ENCODE measurements at places on chromosomes 3 and 15.

GRCh38 chr3:193470710-193471109, 84.0 kb downstream of the ATP13A4 start:
- DNase-seq = no peak

DNA sequence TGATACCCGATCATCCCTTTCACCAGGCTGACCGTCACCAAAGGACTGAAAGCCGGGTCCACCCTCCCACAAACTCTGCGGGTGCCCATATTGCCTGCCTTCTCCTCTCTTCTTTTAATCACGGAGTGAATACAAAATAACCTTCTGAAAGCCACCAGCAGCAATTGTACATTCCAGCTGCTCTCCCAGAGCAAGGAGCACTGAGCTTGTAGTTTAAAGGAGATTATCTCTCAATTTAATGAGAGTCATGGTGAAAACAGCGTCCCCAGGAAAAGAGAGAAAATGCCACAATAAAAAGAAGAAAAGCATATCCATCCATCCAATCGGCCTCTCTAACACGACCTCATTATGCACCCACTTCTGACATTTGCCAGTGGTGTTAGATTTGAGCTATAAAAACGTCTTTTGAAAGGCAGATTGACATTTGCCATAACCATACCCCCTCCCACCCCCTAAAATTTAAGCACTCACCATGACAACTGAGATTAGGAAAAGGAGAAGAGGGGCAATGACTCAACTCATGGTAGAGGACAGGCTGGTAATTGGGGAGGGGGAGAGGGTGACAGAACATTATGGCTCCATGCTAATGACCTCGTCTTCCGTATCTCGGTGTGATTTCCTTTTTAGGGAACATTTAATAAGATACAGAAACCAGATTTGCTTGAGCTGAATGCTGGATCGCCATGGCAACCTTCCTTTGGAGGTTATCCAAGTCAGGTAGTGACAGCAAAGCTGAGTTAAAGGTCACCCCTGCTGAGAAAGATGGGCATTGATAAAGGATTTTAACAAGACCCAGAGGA, 106.2 kb downstream of the ST8SIA2 start:
- DNase-seq = no peak

DNA sequence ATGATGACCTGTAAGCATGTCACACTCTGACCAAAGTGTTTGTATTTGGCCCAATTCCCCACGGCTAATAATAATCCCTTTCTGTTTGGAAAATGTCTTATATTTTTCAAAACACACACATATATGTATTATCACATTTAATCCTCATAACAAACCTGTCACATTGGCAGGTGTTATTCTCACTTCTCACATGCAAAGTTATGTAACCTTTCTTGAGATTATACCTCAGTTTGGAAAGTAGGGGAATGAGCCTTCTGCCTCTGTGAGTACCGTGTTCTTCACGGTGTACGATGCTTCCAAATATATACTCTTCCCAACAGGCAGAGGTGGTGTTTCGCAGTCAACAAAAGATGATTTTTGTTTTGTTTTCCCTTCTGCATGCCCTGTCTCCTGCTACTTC, 205.6 kb downstream of the TP63 start:
- no peak for DNase-seq

DNA sequence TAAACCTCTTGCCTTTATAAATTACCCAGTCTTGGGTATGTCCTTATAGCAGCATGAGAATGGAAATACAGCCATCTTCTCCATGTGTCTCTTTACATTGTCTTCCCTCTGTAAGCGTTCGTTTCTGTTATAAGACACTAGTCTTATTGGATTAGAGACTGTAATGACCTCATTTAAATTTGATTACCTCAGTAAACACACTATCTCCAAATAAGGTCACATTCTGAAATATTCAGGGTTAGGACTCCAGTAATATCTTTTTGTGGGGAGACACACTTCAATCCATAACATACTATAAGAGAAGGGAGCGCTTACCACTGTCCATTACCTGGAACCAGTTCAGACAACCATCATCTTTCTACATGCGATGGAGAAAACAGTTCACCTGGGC, 34.3 kb upstream of the CD47 start:
- DNase-seq = no peak

- no peak for DNase-seq
These were observed 47.8 kb downstream of the OIP5 start for GRCh38 chr15:41284427-41285177.

- DNase-seq = no peak
These were observed 235.7 kb upstream of the THBS1 start for GRCh38 chr15:39345176-39345575.

- DNase-seq = no peak
These were observed 120.5 kb downstream of the XXYLT1 start for GRCh38 chr3:195150181-195151118.

DNA sequence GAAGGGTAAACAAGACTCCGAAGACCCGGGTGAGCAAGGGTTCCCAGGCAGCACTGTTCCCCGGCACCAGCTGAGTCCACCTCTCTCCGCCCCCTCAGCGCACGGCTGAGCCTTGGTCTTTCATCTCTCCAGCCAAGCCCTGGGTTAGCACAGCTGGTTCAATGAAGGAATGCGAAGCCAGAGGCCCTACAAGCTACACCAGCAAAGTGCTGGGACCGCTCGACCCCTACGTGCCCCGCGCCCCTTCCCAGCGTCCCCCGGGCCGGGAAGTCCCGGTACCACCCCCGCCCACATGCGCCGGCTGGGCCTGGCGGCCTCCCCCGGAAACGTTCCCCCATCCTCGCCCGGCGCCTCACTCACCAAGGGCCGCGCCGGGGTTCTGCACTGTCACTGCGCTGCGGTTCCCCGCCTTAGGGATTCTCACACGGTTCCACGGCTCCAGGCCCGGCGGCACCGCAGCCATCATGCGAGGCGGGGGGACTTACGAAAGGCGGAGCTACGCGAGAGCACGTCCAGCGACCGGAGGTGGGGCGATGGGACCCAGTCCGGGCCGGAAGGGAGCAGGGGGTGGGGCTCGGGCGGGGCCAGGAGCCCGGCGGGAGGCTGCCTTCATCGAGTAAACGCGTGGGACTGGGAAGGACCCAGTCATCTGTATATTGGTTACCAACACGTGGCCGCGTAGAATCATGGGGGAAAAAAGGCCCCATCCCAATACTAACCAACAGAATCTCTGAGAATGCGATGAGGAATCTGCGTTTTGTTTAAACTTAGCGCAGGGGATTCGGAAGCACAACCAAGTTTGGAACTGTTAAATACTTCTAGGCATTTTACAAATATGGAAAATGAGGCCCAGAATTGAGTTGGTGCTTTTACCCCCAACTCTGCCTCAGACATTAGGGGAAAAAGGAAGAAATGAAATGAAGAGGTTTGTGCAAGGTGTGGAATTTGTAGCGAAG, 28.7 kb downstream of the GTPBP8 start:
- DNase-seq = peak; percentile 84

- DNase-seq = no peak
These were observed 4.2 kb downstream of the MFGE8 start for GRCh38 chr15:88908697-88909621.

- no peak for DNase-seq
These were observed 59.8 kb downstream of the WDR76 start for GRCh38 chr15:43886558-43886957.

- DNase-seq = no peak
These were observed 90.0 kb downstream of the APBA2 start for GRCh38 chr15:28975766-28976179.

DNA sequence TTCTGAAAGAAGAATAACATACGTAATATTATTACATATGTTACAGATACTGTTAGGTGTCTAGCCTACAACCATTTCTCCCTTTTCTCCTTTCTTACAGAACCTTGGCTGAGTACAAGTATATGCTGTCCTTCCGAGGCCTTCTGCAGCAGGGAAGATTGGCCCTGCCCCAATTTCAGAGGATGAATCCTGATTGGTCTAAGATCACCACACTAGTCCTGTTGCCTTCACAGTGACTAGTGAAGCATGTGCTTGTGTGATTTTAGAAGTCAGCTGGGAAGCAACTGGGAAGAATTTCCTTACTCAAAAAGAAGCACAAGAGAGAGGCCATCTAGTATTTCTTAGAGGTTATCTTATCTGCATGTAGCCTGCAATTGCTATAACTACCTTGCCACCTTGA, 30.6 kb upstream of the MECOM start:
- DNase-seq = no peak

DNA sequence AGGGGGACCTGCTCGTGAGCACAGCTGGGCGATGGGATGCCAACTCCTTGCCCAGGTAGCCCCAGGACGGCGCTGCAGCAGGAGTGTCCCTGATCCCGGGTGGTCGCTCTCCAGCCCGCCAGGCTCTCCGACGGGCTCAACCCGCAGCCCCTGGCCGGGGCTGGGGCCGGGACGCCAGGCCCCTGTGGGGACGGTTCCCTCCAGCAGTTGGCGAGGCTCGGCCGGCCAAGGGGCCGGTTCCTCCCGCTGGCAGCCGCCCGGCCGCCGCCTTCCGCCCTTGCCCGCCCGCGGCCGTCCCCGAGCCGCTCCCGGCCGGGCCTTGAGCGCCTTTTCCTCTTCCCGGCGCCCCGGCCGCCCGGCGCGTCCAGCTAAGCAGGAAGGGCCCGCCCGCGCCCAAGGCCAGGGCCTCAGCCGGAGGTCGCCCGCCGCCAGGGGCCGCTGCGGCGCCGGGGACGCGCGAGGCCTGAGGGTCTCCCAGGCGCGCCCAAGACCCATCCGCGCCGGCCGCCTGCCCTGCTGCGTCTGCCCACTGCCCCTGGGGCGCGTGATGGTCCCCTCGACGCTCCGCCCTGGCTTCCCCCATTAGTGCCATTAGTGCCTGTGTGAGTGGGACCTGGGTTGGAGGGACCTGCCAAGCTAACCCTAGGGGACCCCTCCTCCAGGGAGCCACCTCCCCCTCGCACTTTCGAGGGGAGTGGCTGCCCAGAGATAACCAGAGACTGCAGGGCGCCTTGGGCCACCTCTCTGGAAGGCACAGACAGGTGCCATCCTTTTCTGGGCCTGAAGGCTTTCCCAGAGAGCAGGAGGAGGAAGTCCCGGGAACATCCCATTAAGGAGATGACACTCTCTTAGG, 106.4 kb downstream of the FBLN2 start:
- no peak for DNase-seq

- no peak for DNase-seq
These were observed 47.1 kb downstream of the HRH1 start for GRCh38 chr3:11201251-11202019.

DNA sequence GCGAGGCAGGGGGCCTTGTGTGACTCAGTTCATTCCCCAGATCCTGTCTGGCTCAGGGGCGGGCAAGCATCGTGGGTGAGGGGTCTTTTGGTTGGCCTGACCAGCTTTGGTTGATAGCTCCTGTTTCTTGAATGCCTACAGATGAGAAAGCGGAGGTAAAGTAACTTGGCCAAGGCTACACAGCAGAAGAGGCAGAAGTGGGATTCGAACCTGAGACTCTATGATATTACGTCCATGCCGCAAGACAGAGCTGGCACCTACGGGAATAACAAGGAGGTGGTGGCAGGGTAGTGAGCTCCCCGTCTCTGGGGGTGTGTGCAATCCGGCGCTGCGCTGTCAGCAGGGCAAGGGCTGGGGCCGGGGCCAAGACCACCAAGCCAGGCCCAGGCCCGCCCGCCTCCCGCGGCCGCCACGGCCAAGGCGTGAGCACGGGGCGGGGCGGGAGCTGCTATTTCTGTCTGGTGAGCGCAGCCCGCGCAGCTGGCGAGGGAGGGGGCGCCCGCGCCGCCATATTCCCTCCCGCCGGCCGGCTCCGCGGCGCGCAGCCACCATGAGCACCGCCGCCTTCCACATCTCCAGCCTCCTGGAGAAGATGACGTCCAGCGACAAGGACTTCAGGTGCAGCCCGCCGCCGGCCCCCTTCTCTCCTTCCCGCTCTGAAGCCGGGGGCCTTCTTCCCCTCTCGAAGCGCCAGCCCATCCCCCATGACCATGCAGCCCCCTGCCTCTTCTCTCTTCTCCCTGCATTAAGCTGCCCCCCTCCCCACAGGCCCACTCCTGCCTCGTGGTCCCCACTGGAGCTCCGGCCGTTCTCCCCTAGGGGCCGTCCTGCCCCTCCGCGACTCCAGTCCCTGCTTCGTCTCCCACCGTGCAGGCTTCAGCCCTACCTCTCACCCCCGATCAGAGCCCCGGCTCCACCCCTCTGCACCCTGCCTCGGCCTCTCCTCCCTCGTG, at the start of gene CAND2:
CAND2 (plus strand) TSS at position 510 of the 953 bp plus-strand sequence; CDS start at position 551, 41 bp downstream.
- no peak for DNase-seq

- DNase-seq = no peak
These were observed 477.8 kb upstream of the RGMA start for GRCh38 chr15:93566762-93567161.

- DNase-seq = no peak
These were observed 56.9 kb downstream of the ROPN1B start for GRCh38 chr3:126025862-126026261.

GRCh38 chr3:27532426-27533260, 48.5 kb upstream of the SLC4A7 start:
- no peak for DNase-seq

DNA sequence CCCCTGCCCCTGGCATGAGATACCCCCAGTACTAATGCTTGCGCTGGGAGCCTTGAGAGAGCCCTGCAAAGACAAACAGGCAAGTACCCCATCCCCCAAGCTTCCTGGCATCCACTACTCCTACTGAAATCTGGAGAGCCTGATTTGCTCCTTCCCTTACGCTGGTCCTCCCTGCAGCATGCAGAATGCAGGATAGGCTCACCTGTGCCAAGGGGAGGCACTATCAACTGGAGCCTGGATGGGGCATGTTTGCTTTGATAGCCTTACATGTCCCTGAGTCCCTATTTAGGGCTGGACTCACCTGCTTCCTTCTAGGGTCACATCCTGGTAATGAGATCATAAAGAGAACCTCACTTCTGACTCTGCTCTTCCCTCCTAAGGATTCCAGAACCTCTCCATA, 42.9 kb downstream of the RAB11A start:
- DNase-seq = no peak

GRCh38 chr3:189041482-189042090, 130.2 kb upstream of the TPRG1 start:
- DNase-seq = no peak

DNA sequence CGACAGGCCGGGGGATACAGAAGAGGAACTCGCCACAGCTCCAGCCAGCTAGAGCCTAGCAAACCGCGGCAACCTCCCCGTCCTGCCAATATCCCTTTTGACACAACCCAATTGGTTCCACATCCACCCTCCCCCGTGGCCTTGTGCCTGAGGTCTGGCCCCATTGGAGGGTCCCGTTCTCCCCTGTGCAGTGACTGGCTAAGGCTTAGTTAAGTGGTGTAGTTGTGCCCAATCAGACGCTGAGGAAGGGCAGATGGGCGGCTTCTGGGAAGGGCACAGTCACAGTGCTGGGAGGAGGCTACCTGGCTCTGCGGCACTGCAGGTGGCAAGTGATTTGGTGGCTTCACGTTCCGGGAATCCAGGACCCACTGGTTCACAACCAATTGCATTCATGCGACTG, 78.6 kb downstream of the SNRK start:
- DNase-seq = no peak

GRCh38 chr3:14605067-14605466, 46.5 kb upstream of the CCDC174 start:
- no peak for DNase-seq

- no peak for DNase-seq
These were observed 107.3 kb upstream of the LPP start for GRCh38 chr3:188046561-188047211.

DNA sequence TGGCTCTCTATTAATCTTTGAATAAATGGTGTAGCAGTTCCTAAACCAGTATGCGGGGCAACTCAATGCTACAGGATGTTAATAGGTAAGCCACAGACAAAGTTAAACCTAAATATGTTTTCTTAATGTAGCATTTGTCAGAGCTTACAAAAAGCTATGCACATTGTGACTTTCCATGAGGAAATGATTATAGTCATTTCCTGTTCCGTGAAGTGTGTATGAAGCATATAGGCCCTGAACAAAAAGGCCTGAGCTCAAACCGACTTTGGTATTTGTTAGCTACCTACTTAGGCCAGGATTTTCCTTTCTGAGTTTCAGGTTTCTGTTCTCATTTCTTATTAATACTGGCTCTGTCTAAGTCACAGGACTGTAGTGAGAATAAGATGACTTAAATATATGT, 14.2 kb downstream of the ZNF80 start:
- DNase-seq = no peak

All from activated gamma-delta T cell (primary cell).